NCI-H526 treated with DMSO at 0.1 percent for 48 hours (cell line): ENCODE measurements at places on chromosomes 7 and 10.

DNA sequence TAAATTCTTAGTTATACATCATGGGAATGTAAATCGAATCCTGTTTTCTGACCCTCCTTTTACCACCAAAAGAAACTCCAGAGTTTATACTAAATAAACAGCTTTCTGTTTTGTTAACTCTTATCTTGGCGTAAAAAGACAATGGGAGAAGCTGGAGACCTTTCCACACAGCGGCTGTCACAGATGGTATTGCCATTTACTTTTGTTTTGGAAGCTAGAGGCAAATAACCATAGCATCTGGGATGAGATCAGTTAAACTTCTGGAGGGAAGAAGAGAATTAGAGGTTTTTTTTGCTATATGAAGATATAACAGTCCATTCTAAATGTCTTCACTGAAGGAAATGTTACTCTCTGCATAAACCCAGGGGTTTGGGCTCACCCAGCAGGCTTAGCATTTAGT, 258.9 kb downstream of the REEP3 start:
- no peak for DNase-seq

GRCh38 chr10:113957013-113957412, 86.7 kb upstream of the ADRB1 start:
- DNase-seq: no peak

- DNase-seq: peak; percentile 10
Measured at GRCh38 chr10:20858292-20859124, 38.6 kb downstream of the NEBL start.

GRCh38 chr7:137846549-137846826, 286 bp downstream of the DGKI start:
- DNase-seq: no peak

GRCh38 chr7:17535776-17536175, 237.3 kb downstream of the AHR start:
- no peak for DNase-seq

DNA sequence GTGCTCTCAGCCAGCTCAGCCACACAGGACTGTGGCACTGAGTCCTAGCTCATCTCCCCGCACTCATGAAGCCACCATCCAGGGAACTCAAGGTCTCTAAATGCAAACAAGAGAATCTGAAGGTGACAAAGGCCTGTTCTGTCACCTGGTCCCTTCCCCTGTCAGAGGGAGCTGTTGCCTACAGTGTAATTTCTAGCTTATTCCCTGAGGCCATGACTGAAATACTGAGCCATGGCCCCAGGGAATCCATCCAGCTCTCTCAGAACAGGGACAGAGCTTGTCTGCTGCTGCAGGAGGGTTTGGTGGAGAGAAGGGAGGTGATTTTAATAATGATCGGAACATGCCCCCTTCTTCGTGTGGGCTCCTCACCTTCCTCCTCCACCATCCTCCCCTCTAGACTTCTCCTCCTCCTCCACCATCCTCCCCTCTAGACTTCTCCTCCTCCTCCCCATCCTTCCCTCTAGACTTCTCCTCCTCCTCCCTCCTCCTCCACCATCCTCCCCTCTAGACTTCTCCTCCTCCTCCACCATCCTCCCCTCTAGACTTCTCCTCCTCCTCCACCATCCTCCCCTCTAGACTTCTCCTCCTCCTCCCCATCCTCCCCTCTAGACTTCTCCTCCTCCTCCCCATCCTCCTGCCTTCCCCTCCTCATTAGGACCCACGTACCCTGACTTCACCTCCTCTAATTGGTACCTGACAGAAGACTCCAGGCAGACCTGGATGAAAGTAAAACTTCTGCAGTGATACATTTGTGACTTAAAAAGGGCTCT, 338.0 kb upstream of the MKI67 start:
- no peak for DNase-seq
